ENCODE measurements at places on chromosomes 2 and 18.
A peak's percentile ranks its signal among the peaks of the same experiment; 100 is the strongest.

GRCh38 chr18:11865071-11865470 lies 13.9 kb downstream of the CHMP1B start:
- DNase-seq = no peak

DNA sequence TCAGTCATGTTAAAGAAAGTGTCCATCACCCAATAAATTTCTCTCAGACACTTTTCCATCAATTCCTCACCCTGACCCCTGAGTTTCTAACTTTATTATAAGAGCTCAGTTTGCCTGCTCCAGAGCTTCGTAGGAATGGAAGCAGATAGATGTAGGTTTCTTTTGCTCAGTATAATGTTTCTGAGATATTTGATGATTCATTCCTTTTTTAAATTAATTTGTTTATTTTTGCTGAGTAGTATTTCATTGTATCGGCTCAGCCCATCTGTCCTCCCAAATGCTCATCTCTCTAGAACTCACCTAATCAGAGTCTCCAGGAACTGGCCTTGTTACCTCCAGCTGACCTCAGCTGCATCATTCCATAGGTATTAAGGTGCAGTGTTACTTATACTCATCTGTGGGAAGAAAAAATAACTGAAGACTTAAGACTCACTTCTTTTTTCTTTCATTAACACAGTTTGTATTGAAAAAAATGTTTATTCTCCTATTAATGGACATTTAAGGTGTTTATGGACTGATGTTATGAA lies 11.9 kb upstream of the BCL2L11 start:
- DNase-seq = no peak

DNA sequence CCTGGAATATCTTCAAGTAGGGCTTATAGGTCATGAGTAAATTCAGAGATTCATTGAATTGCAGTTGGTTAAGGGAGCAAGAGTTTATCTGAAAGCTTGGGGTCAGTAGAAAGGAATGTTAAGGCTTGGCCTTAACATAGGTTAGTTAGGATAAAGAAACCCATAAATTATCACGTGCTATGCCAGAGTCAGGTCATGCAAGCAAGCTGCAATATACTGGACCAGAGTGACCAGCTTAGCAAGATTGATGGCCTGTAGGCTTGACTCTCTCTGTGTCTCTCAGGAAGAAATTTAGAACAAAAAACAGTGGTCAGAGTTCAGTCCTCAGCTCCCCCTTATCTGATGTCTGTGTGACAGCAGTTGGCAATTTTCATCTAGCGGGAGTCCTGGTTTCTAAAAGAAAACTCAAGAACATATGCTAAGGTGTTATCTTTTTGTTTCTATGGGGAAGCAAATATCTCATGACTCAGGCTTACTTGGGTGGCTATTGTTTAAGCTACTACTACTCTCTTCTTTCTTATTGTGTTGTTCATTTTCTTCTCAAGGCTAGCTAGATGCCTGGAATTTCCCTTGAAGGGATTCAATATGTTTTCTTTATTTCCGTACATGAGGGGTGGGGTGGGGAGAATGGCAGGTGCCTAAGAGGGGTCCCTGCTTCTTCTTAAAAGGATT lies 28.7 kb upstream of the MARCO start:
- no peak for DNase-seq

GRCh38 chr18:30945761-30946160 lies 96.8 kb downstream of the DSC3 start:
- DNase-seq = no peak

- no peak for DNase-seq
Observed at GRCh38 chr2:119419803-119420508, 11.7 kb upstream of the TMEM37 start.

GRCh38 chr2:64582774-64583340 lies 58.7 kb downstream of the AFTPH start:
- no peak for DNase-seq

DNA sequence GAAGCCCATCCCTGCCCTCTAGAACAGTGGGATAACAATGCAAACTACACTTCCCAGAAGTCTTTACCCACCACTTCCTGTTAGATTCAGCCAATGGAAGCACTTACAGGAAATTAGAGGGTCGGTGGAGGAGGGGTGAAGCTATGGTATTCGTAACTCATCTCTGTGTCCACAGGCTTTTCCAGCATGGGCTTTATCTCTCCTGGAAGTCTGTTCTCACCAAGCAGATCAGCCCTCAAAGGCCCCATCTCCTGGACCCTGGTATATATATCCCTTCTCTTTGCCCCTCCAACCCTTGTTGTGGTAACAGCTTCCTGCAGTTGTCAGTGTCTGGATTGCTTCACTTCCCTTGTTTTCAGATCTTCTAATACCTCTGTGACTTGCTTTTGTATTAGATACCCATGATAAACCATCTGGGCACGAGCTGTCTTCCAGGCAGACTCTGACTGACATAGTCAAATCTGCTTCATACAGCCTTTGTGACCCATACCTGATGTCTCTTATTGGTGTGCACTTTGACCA lies 475.0 kb upstream of the POU3F3 start:
- no peak for DNase-seq

- peak; percentile 71 for DNase-seq
Observed at GRCh38 chr2:75646583-75647425, at the start of gene MRPL19. Gene MRPL19 (plus strand): TSS chr2:75646783. CDS start chr2:75646808, 25 bp downstream.

- DNase-seq = no peak
Observed at GRCh38 chr18:51897884-51898283, 442.1 kb upstream of the DCC start.

DNA sequence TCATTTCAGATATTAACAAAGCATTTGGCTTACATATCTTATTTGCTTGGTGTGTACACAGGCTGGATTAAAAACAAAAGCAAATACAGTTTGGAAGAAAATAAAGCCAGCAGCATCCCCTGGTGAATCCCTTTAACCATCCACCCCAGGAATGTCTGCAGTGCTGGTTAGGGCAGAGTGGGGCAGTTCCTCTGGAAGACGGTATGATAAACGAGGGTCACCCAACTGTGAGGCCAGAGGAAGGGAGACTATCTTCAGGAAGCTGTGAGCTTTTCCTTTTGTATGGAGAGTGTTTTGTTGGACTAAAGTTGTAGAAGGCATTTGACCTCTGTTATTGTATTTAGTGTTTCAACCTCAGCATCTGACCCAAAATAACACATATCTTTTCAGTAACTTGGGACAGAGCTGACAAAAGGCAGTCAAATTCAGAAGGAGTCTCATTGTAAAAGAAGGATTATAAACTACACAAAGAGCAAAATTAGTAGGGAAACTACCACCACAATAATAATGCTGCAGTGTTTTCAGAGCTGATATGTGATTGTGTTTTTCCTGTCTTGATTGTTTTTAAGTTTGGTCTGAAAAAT lies 159.1 kb downstream of the FMNL2 start:
- DNase-seq = no peak

DNA sequence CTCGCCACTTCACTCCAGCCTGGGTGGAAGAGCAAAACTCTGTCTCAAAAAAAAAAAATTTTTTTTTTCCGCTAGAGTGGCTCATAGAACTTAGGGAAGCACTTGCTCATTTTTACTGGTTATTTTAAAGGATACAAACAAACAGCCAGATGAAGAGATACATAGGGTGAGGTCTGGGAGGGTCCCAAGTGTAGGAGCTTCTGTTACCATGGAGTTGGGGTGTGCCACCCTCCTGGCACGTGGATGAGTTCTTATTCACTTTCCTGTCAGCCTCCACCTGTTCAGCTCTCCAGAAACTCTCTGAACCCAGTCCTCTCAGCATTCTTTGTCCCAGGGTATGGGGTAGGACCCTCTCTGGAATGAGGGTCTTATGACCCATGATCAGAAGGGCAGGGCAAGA lies 4.9 kb upstream of the MAT2A start:
- DNase-seq = no peak

DNA sequence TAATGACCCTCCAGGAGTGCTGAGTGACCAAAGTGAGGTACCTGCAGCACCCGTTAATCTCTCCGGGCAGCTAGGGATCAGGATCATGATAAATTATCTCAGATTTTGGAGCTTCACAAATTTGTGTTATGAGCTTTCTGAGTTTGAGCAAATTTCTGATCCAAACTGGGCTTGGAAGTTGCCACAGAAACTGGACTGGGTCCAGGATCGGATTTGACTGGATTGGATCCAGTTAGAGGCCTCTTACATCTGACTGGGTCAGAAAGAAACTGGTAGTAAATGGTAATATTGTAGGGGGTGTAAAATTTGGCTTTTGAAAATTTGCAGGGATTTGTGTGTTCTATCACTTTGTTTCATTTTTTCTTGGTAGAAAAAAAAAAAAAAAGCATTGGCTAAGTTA lies 19.7 kb upstream of the CAPN13 start:
- no peak for DNase-seq

DNA sequence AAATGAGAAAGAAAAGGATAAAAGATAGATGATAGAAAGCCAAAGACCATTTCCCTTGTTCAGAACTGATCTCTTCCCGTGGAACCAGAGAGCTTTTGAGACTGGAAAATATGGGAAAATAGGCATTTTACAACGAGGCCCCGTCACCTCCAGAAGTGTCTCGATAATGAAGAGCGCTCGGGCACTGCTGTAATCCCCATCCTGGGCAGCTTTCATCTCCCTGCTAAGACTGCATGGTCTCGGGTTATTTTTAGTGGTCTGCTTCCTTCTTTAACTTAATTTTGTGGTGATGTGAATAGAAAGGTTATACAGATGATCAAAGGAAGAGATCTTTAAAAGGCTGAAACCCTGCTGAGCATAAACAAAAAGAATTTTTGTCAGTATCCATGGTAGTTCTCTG lies 176.6 kb downstream of the METTL4 start:
- no peak for DNase-seq

DNA sequence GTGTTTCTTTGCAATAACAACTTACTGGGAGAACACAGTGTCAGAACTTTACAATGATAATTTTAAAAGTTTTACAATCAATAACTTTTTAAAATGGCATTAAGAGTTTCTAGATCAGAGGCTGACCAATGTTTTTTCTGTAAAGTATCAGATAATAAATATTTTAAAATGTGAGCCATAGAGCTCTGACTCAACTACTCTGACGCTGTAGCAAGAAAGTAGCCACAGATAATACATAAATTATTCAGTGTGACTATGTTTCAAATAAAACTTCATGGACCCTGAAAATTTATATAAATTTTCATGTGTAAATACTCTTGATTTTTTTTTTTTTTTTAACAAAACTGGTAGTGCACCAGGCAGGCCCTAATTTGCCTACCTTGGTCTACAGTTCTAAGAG lies 77.4 kb downstream of the CUL3 start:
- DNase-seq = no peak

- DNase-seq = no peak
Observed at GRCh38 chr18:41025666-41026065, 929.4 kb upstream of the PIK3C3 start.

DNA sequence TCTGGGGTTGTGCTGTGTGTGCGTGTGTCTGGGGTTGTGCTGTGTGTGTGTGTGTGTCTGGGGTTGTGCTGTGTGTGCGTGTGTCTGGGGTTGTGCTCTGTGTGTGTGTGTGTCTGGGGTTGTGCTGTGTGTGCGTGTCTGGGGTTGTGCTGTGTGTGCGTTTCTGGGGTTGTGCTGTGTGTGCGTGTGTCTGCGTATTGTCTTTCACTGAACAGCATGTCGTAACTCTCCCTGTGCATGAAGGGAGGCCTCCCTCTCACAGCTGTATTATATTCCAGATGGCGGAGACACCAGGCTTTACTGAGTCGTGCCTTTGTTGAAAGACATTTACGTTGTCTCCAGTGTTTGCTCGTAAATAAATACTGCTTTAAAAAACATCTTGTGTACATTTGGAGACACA lies 5.9 kb downstream of the ACKR3 start:
- DNase-seq = no peak

GRCh38 chr2:241563031-241563507 lies 4.5 kb downstream of the BOK start:
- no peak for DNase-seq

DNA sequence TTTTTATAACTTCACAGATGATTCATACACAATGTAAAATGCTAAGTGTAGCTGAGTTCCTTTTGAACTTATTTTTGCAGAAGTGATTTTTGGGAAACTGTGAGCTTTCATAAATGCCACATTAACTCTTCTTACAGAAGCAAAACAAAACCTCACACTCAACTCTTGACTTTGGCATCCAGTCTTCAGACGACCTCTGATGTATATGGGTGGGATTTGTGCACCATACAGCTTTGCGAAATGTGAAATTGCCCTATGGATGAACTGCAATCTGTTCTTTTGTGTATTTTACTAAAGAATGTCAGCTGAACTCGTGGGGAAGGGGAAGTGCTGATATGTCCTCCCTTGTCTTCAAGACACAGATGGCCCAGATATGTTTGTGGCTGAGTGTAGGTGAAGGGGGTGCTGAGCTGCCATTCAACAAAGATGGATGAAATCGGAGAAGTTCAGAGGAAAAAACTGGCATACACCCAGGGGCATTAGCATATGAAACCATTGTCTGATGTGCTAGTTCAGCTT lies 218.3 kb downstream of the PTGR3 start:
- DNase-seq = no peak

DNA sequence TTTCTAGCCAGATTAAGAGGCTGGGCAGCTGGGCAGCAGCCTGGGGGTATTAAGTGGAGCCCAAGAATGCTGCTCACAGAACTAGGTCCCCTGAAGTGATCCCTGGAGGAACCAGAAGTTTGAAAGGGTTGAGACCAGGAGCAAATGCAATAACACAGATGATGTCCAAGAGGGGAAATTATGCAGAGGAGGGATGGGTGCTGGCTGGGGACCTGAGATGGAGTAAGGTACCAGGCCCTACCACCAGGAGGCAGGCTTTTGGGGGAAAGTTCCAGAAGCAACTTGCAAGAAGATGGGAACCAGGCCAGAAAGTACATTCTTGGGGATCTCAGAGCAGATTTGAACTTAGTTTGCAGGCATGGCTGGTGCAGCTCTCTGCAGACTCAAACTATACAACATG lies 175.1 kb downstream of the NCK2 start:
- peak; percentile 16 for DNase-seq

GRCh38 chr2:105502625-105503334 lies 103.9 kb upstream of the FHL2 start:
- DNase-seq = no peak

- DNase-seq = no peak
Observed at GRCh38 chr2:191869781-191870180, 22.9 kb upstream of the CAVIN2 start.

- DNase-seq = peak; percentile 20
Observed at GRCh38 chr18:7760967-7761948, 194.1 kb downstream of the PTPRM start.

DNA sequence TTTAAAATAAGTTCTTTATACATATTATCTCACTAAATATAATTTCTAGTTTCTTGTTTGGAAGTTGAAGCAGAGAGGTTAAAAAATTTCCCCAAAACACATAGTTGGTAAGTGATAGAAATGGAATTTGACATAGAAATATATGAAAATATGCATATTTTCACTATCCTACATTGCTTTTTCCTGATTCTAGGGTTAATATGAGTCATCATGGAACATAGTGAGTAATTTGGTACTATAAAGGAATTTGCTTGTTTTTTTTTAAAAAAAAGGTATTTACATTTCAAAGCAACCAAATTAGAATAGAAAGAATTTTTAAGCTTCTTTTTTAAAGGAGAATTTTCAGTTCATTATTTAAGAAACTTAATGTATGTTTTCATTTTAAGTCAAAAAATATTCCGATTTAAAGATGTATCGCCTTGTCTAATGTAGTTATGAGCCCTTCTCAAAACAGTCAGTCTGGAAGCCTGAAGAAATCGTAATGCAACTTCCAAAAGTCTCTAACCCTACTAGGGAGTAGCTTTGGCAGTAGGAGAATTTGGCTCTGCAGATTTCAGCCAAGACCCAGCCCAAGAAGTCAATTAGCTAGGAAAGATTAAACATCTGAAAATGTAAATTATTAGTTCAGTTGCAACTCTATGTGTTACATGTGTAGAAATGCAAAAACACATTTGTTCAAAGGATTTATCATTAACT lies 147.3 kb downstream of the RDH14 start:
- no peak for DNase-seq
